ENCODE measurements at places on chromosomes 6 and 20.
A peak's percentile ranks its signal among the peaks of the same experiment; 100 is the strongest.

DNA sequence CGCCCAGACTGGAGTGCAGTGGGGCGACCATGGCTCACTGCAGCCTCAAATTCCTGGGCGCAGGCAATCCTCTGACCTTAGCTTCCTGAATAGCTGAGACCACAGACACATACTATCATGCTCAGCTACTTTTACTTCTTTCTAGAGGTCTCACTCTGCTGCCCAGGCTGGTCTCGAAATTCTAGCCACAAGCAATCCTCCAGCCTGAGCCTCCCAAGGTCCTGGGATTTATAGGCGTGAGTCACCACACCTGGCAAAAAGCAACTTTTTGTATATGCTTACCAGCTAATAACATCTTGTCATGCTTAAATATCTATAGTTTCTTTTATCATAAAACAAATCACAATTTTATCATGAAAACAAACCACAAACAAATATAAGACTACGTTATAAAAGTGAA is 23.0 kb downstream of the RNASET2 start:
- no peak for DNase-seq

- no peak for DNase-seq
Measured at GRCh38 chr6:77030929-77031674, 432.2 kb downstream of the HTR1B start.

GRCh38 chr6:109073344-109074132 is 21.1 kb downstream of the SESN1 start:
- no peak for DNase-seq

DNA sequence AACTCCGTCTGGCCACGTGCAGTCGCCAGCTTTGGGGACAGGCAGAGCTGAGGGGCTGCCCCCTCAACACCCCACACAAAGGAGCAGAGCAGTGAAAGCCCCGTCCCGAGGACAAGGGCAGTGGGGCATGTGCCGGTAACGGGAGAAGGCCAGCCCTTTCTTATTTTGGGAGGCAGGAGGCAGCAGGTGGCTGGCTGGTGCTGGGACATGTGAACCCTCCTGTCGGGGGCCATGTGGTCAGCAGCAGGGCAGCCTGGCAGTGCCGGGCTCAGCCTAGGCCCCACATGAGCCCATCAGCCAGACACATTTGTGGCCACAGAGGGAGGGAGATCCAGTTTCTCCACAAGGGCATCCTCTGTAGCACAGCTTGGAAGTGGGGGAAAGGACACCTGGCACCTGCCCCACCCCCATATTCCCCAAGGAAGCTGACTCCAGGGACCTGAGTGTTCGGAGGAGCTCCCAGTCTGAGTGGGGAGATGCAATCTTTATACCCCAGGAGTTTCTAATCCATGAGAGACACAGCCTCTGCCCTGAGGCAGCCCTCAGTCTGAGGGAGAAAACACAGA is 137.6 kb downstream of the MRPL14 start:
- no peak for DNase-seq

- no peak for DNase-seq
Measured at GRCh38 chr20:61379898-61380544, 128.0 kb downstream of the CDH4 start.

GRCh38 chr6:41677124-41677921 is 39.1 kb downstream of the MDFI start:
- DNase-seq = no peak

GRCh38 chr6:134772671-134773360 is 177.1 kb downstream of the ALDH8A1 start:
- no peak for DNase-seq

DNA sequence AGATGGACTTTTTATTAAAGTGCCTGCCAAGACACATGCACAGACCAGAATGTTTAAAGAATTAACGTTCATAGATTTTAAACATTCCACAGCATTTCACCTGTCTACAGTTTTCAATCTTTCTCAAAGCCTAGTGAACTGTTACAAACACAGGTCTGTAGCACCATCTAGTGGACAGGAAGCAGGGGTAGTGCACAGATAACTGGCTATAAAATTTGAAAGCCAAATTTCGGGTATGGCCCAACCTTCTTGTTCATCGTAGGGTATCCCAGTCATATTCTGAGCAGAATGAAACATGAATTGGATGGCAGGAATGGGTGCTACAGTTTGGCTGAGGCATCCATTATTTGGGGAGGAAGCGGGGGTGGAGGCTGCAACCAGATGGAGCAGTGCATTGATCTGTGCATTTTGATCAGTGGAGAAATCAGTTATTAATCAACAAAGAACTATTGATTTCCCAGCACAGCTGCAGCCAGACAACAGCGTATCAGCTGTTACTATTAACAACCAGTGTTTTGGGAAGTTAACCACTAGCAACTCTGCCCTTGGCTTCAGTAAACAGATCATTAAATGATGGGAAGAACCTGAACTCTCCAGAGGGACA is 56.1 kb upstream of the B3GAT2 start:
- DNase-seq = no peak

- DNase-seq = no peak
Measured at GRCh38 chr6:100116411-100117194, 122.6 kb upstream of the MCHR2 start.

- DNase-seq = no peak
Measured at GRCh38 chr20:2515203-2515602, 6.5 kb upstream of the ZNF343 start.

GRCh38 chr6:163383912-163384311 is 30.6 kb upstream of the QKI start:
- DNase-seq = no peak

GRCh38 chr6:142679907-142680700 is 264.9 kb downstream of the HIVEP2 start:
- DNase-seq = no peak

GRCh38 chr6:39909701-39910100 is 24.6 kb downstream of the MOCS1 start:
- DNase-seq = no peak

GRCh38 chr20:24149881-24150307 is 161.3 kb upstream of the GGTLC1 start:
- DNase-seq = no peak

DNA sequence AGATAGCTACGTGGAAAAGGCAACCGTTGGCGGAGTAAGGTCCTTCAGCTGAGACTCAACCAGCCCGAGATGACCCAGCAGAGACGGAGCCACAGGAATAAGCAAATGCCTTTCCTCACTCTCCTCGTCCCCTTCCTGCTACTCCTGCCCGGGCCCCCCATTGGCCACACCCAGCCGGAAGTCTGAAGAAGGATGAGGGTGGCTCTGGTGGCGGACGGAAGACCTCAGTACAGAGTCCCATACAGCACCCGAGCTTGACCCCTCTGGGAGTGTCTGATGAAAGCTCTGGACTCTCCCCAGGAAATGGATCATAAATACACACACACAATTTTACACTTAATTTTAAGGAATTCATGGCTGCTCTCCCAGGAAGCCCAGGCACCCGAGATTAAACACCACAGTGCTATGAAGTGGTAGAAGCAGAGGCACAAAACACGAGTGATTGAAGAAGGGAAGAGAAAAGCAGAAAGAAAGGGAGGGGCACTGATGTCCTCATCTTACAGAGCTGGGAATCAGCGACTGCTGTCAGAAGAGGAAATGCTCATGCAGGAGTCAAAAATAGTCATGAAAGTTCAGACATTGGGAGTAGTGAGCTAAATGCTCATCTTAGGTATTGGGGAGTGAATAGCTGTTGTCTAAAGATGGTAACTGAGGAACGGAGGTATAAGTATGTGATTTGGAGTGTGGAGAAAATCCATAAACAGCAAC is 125.6 kb downstream of the BANF2 start:
- DNase-seq = no peak

DNA sequence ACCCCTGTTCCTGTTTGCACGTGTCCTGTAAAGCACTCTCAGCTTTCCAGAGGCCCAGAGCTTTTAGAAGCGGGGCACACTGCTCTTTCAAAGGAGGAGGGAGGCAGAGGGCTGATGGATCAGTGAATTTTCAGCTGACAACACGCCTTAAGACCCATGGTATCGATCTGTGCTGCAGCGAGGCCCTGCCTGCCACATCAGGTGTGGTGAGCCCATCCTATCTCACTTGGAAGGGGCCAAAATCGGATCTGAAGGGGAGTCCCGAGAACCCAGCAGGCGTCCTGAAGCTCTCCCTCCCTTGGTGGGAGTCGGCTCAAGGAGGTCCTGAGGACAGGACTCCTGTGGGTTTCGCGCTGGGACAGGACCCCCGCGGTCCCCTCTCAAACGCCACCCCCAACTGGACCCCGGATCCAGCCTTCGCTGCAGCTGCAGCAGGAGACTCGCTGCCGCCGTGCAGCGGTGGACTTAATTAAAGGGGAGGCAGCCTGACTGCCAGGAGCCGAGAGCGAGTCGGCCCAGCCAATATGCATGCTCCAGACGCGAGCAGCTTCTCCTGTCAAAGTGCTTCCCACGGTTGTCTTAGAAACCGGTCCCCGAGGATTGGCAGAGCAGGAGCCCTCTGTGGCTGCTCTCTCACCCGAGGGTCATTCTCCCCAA is 580.0 kb upstream of the ZNF337 start:
- no peak for DNase-seq

- DNase-seq = no peak
Measured at GRCh38 chr6:43809417-43810305, 39.6 kb downstream of the VEGFA start.

DNA sequence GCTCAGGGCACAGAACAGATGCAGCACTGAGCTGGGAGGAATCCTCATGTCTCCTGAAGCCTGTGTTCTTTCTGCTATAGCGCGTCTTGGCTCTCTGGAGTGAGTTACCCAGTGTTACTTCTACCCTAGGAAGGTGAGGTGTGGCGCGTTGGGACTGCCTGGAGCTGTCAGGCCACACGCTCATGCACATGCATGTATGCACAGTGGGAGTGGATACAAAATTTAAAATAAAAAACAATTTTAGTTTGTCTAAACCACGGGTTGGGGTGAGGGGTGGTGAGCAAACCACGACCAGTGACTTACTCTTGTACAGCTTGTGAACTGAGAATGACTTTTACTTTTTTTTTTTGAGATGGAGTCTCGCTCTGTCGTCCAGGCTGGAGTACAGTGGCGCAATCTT is 298.6 kb upstream of the SUPT3H start:
- no peak for DNase-seq

DNA sequence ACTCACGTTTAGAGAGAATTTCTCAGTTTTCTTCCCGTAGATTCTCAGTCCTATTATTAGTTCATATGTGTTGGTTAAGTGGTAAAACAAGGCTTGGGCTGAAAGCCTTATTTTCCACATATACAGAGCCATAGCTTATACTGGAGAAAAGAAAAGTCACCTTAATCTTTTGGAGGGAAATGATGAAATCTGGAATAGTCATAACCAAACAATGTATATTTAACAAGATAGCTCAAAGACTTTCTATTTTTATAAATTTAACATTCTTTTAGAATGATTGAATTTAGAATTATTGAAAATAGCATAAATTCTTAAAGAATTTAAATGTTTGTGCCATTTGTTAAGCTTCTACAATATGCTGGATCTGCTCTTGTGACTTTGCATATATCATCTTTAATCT is 85.8 kb downstream of the CDKAL1 start:
- DNase-seq = no peak

- DNase-seq = peak; percentile 33
Measured at GRCh38 chr6:154154389-154154967, 115.4 kb downstream of the OPRM1 start.

DNA sequence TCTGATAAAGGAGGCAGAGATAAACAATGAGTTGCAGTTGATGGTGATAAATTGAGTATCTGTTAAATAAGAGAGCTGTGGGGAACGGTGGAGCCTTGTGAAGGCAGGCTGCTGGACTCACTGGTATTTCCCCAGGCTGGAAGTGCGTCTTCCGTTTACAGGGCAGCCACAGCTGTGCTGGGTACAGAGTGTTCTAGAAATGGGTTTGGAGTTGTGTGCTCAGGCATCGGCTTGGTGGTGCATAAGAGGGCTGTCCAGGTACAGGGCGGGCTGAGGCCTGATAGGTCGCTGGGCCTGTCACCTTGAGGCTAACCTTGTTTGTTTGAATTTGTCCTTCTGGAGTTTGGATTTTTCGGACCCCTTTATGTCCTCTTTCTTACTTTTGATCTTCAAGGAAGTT is 39.3 kb downstream of the ARID1B start:
- DNase-seq = no peak

GRCh38 chr6:117483004-117483644 is 650 bp downstream of the DCBLD1 start:
- no peak for DNase-seq

- DNase-seq = no peak
Measured at GRCh38 chr6:45599053-45599452, 221.3 kb upstream of the SUPT3H start.

- DNase-seq = no peak
Measured at GRCh38 chr6:89495961-89496535, 63.1 kb downstream of the ANKRD6 start.

DNA sequence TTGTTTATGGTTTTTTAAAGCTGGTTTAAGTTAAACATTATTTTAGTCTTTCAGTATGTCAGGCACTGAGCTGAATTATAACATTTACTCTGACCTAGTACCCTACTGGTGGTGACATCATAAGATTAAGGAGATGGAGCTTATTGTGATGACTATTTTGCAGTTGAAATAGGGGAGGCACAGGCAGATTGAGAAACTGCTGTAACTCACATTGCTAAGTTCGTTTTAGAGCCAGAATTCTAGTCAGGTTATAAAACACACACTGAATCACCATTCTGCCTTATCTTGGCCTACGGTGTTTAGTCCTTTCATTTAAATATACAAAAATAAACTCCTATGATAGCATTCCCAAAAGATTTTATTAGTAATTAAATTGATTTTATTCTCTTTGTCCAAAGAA is 584.1 kb downstream of the TFAP2A start:
- no peak for DNase-seq

GRCh38 chr6:30006170-30007131 is 54.6 kb upstream of the POLR1H start:
- no peak for DNase-seq

DNA sequence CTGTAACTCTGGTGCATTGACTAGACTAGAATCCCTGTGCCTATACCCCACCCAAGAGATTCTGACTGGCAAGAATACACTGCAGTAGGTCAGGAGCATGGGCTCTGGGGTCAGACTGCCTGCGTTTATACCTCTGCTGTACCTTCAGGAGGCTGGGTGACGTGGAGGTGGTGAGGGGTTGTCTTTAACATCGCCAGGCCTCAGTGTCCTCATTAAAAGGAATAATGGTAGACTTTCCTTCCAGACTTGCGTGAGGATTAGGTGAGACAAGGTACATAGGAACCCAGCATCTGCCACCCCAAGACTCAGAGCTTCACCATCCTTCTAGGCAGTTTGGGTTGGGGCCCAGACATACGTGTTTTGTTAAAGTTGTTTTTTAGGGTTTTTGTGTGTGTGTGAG is 44.3 kb downstream of the TM9SF4 start:
- no peak for DNase-seq

GRCh38 chr20:7770046-7770445 is 170.2 kb downstream of the HAO1 start:
- DNase-seq = no peak
